Mucosa of descending colon (tissue), 3 donors: ENCODE measurements at places on chromosomes 2 and 18. TPM values are rescaled to one million over a fixed set of nuclear protein-coding genes. Genes with fewer than 3 reads are reported as not detected.

DNA sequence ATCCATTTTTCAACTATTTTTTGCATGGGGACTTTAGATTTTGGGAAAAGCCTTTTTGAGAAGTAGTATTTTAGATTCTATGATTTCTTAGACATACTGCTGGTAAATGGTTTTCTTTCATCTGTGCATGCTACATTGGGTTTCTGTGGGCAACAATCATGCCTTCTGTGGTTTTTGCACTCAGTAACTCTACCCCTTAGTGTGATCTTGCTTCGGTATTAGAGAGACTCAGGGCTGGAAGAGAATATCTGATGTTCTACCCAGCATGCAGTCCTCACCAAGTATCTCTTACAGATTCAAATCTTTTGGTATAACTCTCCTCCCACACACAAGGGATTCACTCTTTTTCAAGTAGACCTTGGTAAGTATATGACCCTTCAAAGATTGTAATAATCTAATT is 183.0 kb downstream of the PMAIP1 start:
- no peak for DNase-seq

- DNase-seq = no peak
These were observed 26.3 kb upstream of the POMC start for GRCh38 chr2:25194576-25195122.

DNA sequence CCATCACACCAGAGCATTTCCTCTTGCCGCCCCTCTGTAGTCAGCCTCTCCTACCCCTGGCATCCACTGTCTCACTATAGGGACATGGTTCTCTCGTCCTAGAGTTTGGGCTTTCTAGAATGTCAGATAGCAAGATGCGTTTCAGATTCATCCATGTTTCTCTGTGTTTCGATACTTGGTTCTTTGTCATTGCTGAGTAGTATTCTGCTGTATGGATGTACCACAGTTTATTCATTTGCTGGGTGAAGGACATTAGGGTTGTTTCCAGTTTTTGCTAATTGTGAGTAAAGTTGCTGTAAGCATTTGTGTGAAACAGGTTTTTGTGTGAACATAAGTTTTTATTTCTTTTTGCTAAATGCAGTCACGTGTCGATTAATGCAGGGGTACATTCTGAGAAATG is 3.8 kb downstream of the ZNF532 start:
- DNase-seq = no peak

GRCh38 chr2:42386682-42387081 is 25.7 kb upstream of the COX7A2L start:
- DNase-seq = no peak

DNA sequence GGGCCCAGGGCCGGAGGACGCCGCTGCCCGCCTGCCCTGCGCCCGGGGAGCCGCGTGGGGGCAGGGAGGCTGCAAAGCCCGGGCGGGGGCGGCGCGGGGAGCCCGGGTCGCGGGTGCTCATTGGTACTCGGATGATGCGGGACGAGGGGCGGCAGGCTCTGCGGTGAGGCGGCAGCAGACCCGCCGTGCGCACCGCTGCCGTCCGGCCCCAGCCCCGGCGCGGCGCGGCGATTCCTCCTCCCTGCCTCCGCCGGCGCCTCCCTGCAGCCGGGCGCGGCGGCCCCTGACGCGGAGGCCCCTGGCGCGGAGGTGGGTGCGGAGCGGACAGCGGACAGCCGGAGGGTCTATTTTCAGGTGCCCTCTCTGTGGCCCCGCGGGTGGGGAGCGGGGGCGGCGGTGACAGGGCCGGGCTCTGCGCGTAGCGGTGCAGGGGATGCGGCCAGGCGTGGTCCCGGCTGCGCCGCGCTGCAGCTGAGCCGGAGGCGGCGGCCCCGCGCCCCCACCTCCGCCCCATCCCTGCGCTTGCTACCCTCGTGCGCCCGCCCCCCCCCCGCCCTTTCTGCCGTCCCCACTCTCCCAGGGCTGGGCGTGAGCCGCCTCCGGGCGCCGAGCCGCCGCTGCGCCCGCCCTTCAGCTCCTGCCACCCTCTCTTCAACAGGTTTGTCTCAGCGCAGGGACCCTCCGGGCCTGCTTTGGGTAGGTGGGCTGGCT is 640 bp downstream of the SPTBN1 start:
- DNase-seq = peak; percentile 36

DNA sequence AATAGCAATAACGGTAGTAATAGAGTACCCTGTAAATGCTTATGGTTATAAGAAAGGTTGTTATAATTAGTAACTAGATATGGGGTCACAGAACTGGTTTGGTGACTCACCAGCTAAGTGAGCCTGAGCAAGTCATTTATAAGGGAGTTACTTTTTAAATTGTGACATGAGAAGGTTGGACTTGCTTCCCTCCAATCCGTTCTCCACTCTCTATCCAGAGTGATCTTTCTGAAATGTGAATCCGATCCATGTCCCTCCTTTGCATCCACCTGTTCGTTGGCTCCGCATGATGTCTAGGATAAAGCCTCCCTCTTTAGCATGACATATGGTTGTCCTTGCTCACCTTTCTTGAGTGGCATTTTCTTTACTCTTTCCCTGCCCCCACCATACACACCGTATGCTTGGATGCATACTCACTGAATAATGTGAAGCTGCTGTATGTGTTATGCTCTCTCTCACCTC is 83.1 kb downstream of the CDC42EP3 start:
- no peak for DNase-seq

DNA sequence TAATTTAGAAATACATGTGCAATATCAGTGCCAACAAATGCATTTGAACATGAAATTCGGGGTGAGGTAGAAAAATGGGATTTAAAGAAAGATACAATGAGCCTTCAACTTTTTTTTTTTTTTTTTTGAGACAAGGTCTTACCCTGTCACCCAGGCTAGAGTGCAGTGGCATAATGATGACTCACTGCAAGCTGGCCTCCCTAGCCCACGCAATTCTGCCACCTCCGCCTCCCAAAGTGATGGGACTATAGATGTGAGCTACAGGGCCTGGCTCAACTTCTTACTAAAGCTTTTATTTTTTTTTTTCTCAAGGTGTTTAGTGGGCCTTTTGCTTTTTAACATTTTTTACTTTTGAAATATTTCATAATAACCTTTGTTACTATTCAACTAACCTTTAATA is 365.6 kb downstream of the LRRTM4 start:
- no peak for DNase-seq

DNA sequence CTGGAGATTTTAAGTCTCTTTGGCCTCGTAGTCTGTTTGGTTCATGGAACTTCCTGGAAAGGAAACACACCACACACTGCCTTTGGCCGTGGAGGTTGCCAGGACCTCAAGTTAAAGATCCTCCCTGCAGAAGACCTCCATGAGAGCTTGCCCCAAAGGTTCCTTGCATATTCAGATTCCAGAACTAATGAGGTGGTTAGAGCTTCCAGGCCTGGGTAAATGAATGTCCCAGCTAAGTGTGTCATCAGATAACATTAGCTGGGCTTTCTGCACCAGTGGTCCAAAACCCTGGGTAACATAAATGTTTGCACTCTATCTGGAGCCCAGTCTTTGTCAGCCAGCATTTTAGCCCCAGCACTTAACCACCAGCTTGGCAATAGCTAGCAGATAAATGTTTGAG is 122.1 kb upstream of the EML6 start:
- DNase-seq = no peak

DNA sequence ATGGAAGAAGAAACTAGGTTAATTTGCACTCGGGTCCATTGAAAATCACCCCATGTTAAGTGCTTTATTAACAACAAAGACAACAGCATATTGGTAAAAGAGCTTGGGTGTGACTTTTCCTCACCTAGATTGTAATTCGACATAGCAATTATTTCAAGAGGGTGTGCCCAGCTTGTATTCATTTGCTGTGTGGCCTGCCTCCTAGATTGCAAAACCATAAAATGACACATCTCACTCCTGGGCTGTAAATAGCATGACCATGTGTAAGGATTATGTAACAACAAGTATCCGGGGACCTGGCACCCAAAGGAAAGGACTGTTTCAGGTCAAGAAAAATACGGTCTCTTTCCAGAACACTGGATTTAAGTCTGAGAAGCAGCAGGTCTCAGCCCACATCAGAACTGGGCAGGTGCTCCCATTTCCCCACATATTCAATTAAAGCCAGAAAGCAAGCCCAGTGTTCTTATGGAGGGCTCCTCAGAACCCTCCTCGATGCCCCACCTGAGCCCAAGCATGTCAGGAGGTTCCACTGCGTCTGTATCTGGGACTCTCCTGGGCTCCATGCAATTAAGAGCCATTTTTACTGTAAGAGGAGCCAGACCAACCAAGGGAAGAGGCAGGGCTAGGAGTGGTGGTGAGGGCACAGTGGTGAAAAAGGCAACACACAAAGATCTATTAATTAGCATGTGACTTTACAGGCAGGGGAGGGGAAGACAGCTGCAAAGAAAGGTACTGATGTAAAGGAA is 39.2 kb downstream of the MREG start:
- no peak for DNase-seq

DNA sequence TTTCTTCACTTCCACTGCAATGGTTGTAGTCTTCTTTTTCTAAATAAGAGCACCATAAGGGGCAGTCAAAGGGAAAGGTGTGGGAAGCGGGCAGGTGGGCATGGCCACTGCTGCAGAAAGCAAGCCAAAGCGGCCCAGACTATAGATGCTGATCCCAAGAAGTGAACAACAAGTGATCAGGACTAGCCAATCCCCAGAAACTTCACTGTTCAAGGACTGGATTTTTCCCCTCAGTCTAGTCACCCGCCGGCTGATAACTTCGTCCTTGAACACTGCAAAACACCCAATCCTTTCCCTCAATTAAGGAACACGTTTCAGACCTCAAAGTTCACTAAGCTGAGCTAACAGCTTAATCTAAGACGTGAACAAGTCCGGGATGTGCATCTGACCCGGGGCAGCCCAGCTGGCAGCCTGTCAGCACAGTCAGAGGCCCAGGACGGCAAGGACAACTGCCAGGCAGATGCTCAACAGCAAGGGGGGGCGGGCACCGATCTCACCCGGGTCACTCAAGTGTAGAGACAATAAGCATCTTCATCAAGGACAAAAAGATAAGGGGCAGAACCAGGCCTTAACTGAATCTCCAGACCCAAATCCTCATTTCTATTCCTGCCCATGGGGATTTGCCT is 59.8 kb downstream of the HDLBP start:
- no peak for DNase-seq

DNA sequence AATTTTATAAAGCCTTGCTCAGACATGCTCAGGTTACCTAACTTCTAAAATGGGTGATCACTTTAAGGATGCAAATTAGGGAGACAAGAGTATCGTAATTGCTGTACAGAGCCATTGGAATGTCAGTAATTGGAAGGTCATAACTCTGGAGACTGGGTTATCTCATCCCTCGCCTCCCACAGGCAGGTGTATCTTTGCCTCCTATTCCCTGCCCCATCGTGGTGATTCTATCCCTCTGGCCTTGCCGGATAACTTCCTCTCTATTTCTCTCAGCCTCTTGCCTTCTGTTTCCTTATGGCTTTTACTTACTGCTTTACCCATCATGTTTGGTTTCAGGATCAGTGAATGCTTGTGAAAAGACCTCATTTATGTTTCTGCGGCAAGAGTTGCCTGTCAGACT is 2.5 kb downstream of the PDK1 start:
- no peak for DNase-seq

DNA sequence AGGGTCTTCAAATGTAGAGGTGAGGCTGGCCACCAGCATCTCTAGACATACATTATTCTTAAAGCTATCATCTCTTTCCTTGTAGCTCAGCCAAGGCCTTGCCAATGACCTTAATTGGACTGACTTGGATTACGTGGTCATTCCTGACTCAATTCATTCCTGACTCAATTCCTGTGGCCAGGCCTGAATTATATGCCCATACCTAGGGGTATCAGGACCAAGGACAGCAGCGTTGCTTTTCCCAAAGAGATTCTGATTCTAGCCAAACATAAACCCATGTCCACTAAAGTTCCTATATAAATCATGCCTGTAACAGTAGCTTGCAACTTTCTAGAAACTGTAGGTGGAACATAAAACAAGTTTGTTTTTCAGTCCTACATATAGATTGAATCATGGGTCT is 231.7 kb downstream of the ARL6IP6 start:
- DNase-seq = no peak

DNA sequence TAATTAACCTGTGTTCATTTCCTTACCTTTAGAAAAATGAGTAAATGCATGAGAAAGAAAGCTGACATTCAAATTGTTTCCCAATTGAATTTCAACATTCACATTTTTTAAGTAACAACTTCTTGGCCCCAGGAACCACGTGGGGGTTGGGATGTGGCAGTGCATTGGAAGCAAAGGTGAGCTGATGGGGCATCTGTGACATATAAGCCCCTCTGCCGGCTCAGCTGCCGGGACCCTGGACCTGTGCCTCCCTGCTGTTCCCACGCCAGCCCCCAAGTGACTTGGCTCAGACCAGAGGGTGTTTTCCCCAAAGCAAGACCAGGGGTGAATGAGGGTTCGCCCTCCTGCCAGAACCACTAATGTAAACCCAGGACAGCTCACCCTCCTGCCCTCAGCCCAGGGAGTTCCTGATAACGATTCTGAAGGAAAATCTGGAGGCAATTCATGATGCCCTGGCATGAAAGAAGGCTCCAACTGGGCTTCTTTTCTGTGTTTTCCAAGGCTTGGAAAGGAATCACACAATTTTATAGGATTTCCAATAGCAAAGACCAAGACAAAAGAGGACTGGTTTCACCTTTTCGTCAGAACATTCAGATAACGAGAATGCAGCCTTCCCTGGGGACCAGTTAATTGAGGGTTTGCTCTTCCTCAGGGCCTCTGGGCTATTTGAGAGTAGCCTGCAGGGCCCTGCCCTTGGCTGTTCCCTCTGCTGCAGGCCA is 193.2 kb upstream of the TWIST2 start:
- no peak for DNase-seq

- no peak for DNase-seq
These were observed 736 bp downstream of the ZSCAN30 start for GRCh38 chr18:35289293-35289692.

GRCh38 chr2:37552339-37552738 is 119.1 kb downstream of the CDC42EP3 start:
- no peak for DNase-seq

GRCh38 chr18:51686590-51686989 is 489.1 kb upstream of the MEX3C start:
- no peak for DNase-seq

DNA sequence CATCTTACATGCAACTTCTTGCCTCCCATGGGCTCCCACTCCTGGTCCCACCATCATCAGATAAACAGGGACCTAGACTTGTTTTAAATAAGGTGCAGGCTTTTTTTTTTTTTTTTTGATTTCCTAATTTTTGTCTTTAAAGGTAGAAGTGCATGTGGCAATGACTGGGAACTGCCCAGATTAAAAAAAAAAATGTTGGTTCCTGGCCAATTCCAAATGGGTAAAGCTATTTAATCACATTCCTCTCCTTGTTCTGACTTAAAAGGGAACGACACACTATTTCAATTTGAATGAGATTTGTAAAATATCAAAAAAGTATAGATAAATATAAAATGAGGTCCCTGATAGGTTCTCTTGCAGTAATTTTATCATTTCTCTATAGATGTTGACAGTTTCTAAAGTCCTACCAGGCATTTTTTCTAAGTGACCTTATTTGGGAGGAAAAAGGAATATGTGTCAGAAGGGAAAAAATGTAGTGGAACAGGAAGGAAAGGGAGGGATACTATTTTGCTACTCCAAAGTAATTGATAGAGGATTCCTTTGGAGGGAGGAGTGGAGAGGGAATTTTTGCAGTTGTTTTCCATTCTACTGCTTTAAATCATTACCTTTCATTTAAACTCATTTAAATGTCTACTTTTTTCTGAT is 43.3 kb downstream of the DDX1 start:
- DNase-seq = no peak

The ACMSD gene
- not detected for total RNA-seq

The EFHD1 gene
- total RNA-seq = 4.6 TPM

The TEX44 gene
- total RNA-seq = not detected

The AAMP gene
- 97.0 TPM for total RNA-seq

The KLHL30 gene
- 1.1 TPM for total RNA-seq

The MROH2A gene
- 0.20 TPM for total RNA-seq
